Stimulated activated CD4-positive, alpha-beta T cell treated with anti-CD3 and anti-CD28 coated beads, Interleukin-4, amount 100 ng/mL, for 4 hours (primary cell): ENCODE measurements at places on chromosomes 13 and 19.

DNA sequence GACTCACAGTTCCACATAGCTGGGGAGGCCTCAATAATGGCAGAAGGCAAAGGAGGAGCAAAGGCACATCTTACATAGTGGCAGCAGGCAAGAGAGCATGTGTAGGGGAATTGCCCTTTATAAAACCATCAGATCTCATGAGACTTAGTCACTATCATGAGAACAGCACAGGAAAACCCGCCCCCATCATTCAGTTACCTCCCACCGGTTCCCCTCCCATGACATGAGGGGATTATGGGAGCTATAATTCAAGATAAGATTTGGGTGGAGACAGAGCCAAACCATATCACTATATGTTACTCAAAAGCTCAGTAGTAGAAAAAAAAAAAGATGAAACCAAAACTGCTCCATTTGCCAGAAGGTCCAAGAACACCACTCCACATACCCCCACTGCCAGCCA is 58.5 kb downstream of the DNAJC15 start:
- no peak for DNase-seq

DNA sequence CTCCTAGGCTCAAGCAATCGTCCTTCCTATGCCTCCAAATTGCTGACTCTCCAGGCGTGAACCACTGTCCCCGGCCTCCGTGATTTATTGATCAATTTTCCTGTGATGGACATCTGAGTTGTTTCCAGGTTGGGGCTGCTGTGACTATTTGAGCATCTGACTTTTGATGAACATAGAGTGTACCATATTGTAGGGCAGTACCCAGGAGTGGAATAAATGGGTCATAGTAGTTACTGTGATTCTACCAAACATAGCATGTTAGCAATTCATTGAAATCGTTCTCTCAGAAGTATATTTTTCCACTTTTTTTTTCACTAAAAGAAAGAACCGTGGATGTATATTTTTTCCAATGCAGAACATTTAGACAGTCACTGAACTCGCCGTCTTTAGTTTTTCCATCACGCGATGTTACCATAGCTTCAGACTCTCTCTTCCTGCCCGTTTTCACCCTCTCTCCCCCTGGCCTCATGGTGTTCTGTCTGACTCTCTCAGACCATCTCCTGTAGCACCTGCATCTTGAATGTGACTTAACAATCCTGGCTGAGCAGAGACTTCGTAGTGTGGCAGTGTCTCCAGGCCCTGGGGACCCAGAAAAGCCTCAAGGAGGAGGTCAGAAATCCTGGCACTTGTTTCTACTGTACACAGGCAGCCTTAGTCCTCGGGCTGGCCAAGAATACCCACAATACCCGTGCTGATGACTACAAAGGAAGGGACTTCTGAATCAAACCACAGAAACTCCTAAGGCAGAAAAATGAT is 3.2 kb upstream of the RASGRP4 start:
- DNase-seq = no peak

DNA sequence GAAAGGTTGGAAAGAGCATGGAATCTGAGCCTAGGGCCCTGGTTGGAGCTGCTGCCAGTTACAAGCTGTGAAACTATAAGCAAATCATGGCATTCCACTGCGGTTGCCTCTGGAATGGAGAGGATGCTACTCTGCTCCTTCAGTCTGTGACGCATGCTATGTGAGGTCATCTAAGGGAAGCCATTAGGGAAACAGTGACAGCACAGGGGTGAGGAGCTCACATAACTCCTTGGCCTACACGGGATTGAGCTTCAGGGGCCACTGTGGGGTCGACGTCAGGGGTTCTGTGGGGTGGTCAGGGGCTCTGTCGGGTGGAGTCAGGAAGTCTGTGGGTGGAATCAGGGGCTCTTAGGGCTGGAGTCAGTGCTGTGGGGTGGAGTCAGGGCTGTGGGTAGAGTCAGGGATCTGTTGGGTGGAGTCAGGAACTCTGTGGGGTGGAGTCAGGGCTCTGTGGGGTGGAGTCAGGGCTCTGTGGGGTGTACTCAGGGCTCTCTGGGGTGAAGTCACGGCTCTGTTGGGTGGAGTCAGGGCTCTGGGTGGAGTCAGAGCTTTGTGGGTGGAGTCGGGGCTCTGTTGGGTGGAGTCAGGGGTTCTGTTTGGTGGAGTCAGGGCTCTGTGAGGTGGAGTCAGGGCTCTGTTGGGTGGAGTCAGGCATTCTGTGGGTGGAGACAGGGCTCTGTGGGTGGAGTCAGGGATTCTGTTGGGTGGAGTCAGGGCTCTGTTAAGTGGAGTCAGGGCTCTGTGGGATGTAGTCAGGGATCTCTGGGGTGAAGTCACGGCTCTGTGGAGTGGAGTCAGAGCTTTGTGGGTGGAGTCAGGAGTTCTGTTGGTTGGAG is 35.8 kb upstream of the MEDAG start:
- peak; percentile 3 for DNase-seq

GRCh38 chr13:84567848-84568247 is 685.6 kb upstream of the SLITRK1 start:
- no peak for DNase-seq

DNA sequence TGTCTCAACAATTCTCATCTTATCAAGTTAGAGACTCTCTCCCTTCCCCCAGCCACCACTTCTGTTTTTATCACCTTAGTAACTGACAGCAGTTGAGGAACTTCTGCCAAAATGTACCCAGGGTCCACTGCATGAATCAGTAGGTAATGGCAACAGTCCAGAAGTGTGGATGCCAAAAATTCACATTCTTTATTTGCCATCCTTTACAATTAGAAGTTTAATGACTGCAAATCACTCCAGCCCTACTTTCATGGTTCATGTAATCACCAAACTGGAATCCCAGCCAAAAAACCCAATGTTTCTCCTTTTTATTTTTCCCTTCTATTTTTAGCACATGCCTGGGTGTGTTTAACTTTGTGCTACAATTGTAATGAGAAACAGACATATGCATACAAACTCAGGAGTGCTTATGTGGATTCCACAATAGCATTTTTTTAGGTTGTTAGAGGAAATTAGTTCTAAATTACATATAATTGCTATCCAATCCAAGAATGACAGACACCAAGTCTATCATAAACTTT is 243.5 kb downstream of the RGCC start:
- no peak for DNase-seq

- DNase-seq = no peak
These were observed 1.7 kb downstream of the SOX1 start for GRCh38 chr13:112068540-112069060.

DNA sequence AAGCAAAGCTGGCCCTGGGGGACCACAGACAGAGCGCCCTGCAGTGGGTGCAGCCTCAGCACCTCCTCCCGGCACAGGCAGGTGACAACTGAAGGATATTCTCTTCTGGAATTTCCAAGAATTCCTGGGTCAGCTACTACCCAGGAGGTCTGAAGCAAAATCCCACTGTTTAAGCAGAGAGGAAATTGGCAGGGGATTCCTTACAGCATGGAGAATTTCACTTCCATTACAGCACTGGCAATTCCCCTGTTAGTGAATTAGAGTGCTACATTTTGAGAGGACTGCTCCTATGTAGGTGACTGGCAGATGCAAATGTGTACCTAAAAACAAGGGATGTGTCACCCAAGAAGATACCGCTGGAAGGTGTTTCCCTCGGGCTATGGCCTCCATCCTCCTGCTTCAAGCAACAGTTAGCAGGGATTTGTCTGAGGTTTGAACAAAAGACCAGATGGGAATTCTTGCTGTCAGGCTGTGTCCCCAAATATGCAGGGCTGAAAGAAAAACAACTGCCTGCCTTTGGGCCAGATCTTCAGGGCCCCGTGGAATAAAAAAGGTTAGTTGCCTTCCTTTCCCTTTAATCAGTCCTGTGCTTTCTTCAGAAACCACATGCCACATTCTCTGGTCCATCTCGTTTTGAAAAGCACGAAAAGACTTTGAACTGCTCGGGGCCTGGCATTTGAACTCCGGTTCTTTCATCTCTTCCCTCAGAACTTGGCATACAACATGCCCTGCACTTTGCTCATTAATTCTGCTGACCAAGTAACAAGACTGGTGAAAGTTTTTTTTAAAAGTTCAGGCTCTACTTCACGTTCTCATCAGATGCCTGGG is 296.4 kb downstream of the DNAJC15 start:
- no peak for DNase-seq
